DMS 273 treated with DMSO at 0.1 percent for 48 hours (cell line): ENCODE measurements at places on chromosomes 3 and 15.

GRCh38 chr3:8887435-8888300 lies 75.6 kb downstream of the RAD18 start:
- DNase-seq, result no peak

GRCh38 chr15:60460931-60461330 lies 18.0 kb downstream of the ICE2 start:
- no peak for DNase-seq

DNA sequence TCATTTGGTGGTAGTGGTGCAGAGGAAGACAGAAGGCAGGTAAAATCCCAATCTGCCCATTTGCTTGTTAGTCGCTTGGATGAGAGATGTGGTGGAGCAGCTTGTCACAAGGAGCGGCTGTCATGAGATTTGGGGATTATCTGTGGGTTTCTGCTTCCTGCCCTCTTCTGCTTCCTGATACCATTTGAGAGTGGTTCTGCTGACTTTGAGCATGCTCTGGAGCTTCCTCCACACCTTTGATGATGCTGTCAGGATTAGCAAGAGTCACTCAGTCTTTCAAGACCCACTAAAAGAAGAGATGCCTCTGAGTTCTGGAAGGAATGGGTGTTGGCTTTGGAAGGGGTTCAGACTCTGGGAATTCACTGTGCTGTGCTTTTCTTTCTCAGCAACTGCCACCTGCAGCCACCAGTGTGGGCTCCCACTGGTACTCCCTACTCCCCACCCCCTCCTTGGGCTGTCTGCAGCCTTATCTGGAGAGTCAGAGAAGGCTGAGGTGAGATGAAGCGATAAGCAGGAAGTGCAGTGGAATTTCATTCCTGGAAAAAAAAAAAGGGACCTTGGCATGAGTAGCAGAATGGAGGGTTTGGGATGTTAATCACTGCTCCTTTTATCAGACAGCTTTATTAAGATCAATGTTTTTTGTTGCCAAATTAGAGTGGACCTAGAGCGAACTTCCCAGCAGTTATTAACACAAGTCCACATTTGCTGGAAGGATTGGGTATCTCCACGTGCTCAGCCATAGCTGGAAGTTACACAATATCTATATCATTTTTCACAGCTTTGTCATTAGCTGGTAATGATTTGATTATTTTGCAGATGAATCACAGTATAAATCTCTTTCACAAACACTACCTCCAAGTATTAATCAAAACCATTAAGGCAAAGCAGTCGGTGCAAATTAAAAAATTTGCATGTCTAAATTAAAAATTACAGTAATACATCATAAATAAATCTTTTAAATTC lies 233.0 kb upstream of the SATB1 start:
- DNase-seq, result no peak

DNA sequence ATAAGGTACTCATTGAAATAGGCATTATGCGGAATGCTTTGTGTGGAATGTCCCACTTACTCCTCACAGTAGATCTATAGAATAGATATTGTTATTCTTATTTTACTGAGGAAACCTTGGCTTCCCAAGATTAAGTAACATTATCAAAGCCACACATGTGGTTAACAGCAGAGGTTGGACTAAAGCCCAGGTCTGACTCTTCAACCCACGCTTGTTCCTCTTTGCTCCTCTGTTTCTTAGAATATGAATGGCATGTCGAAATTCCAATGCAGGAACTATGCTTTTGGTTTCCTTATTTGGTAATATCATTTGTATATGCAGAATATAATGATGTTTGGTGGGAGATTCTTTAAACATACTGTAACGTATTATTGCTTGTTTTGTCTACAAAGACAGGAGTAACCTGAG lies 818.8 kb upstream of the LMCD1 start:
- DNase-seq, result no peak

DNA sequence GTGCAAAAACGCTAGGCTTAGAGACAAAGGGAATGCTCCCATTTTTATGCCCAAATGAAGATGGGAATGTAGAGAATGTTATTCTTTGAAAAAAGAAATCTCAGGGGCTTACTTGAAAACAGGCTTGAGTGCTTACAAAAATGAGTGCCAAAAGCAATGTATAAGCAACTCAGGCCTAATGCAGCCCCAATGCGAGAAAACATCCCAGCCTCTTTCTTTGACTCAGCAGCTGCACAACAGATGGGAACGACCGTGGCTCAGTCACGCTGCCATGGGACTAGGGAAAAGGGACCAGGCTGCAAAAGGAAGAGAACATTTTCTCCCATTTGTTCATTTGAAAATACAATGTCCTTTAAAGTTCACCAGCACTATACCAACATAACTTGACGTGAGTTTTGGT lies 246.4 kb upstream of the LRIG1 start:
- no peak for DNase-seq
